ENCODE measurements at places on chromosomes 16 and 17. TPM values are rescaled to one million over a fixed set of nuclear protein-coding genes. Genes with fewer than 3 reads are reported as not detected.

DNA sequence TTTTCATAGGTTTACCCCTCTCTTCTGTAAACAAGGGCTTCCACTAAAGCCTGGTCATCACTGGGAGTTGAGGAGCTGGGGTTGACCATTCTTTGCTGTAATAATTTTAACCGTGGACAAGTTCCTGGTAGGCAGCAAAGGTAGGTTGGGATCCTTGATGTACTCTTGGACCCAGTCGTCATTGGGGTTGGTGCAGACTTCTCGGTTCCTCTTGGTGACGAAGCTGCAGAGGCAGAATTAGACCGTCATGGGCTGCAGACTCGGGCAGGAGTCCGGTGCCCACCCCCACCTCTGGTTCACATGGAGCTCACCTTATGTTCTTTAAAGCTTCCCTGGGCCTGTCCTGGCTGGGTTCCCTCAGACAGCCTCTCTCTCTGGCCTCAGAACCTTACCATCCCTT, 3.8 kb downstream of the CCL16 start:
- no peak overlapping the region for H3K4me3 ChIP-seq
- no peaks in the 10 kb centered on the region for H3K27me3 ChIP-seq
- H3K27ac ChIP-seq, result no peak overlapping the region
- DNase-seq, result no peak
- no peaks in the 10 kb centered on the region for H3K36me3 ChIP-seq
- no peaks in the 10 kb centered on the region for H3K4me1 ChIP-seq

DNA sequence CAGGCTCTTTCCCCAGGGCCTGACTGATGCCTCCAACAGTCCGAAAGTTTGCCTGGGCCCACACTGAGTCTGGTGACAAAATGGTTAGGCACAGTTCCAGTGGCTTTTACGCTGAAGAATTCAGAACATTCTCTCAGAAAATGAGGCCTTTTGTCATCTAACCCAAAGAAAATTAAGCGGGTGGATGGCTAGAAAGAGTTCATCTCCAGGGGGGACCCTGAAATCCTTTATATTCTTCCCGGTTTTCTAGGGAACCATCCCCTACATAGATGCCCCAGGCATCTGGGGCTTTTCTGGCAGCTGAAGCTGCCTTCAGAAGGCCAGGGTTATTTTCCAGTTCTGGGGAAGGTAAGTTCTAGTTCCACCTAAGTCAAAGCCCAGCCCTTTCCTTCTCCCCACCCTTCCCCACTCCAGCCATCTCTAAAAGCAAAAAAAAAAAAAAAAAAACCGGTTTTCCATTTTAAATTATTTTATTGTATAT, 2.2 kb downstream of the RASD1 start:
- H3K36me3 ChIP-seq, result no peaks in the 10 kb centered on the region
- H3K27me3 ChIP-seq, result peaks cover 7% of the 10 kb centered on the region
- no peak for DNase-seq
- no peak overlapping the region for H3K27ac ChIP-seq
- no peak overlapping the region for H3K4me3 ChIP-seq

DNA sequence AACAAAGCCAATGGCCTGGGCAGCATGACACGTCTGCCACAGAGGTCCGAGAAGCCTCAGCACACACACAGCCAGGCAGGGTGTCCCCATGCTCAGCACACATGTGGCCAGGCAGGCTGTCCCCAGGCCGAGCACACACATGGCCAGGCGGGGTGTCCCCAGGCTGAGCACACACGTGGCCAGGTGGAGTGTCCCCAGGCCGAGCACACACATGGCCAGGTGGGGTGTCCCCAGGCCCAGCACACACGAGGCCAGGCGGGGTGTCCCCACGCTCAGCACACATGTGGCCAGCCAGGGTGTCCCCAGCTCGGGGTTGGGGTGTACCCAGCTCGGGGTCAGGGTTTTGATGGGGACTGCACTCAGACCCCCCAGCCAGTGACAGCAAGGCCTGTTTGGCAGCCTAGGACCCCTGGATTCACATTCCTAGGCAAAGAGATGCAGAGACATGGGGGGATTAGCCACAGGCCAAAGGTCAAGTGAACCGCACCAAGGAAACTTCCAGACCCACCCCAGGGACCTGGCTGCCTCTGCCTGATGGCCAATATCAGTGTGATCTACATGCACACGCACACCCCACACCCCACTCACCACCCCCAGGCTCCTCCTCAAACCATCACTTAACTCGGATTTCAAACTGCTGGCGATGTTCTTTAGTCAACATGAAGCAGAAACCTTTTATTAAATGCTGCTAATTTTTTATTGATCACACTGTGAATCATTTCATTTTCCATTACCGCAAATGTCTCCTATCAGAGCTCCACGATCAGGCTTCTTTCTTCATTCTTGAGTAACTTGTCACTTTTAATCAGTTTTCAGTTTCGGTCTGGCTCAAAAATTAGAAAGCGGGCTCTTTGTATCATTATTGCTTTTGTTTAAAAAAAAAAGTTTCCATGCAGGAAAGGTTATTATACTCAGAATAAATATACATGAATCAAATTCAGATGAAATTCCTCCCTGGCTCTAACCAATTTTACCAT, 111.4 kb downstream of the ZNF423 start:
- H3K27me3 ChIP-seq, result no peaks in the 10 kb centered on the region
- no peaks in the 10 kb centered on the region for H3K4me1 ChIP-seq
- no peak overlapping the region for H3K27ac ChIP-seq
- no peaks in the 10 kb centered on the region for H3K36me3 ChIP-seq
- no peak for DNase-seq

DNA sequence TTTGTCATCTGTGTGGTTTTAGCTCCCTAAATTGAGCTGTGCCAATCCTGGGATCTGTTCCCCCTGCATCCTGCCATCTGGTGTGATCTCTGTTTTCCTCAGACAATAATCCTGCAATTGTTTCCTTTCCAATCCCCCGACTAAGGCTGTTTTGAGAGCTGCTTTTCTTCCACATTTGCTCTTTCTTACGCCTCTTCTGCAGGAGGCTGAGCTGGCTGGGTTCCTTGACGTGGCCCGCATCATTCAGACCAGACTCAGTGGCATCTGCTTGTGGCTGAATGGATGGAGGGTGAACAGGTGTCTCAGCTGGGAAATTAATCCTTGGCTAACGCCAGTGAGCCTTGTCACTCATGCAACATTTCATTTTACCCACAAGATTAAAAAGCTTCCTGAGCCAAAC, 9.8 kb upstream of the MED9 start:
- no peak overlapping the region for H3K4me3 ChIP-seq
- H3K27me3 ChIP-seq, result no peaks in the 10 kb centered on the region
- H3K4me1 ChIP-seq, result no peaks in the 10 kb centered on the region

GRCh38 chr17:44084131-44084538, 13.6 kb downstream of the G6PC3 start:
- DNase-seq, result peak; percentile 38
- H3K4me1 ChIP-seq, result peaks cover 22% of the 10 kb centered on the region
- no peaks in the 10 kb centered on the region for H3K27me3 ChIP-seq
- no peak overlapping the region for H3K4me3 ChIP-seq

DNA sequence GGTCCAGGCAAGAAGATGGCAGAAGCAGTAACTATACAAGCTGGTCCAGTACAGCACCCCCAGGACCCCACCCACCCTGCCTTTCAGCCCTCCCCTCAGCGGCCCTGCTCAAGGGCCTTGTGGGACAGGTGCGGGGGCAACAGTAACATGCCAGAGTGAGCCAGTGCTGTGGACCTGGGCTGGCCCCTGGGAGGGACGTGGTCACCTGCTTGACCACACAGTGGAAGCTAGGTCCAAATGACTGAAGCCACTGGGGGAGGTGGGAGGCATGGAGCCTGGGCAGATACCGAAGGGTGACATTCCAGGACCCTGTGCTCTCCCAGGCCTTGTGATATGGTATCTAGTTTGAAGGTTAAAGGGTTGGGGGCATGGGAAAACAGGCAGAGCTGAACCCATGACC, 17.3 kb downstream of the ATP6V0D1 start:
- no peak overlapping the region for H3K27ac ChIP-seq
- no peaks in the 10 kb centered on the region for H3K36me3 ChIP-seq
- peaks cover 22% of the 10 kb centered on the region for H3K4me1 ChIP-seq

DNA sequence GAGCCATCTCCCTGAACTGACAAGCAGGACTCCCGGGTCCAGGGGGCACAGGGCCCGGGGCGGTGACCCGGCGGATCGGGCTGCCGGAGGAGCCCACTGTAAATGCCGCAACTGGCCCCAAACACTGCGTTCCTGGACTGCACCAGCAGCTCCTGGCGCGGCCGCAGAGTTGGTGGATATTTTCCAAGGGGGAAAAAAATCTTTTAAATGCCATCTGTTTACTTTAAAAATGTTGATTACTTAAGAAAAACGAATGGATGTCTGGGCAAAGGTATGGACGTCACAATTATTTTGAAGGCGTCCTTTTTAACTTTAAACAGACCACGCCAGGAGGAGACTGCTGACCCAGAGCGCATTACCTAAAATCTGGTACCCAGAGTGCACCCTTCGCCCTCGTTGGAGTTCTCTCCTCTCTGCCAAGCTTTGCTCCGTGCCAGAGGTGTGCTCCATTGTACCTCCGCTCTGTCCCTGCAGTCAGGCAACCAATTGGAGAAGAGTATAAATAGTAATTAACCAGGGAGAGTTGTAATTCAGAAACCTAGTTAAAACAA, 3.4 kb downstream of the HS3ST3B1 start:
- H3K4me3 ChIP-seq, result peak overlapping the region; percentile 96
- no peak for DNase-seq

GRCh38 chr17:5672815-5673430, 88.6 kb upstream of the NLRP1 start:
- peaks cover 28% of the 10 kb centered on the region for H3K27me3 ChIP-seq
- no peak overlapping the region for H3K27ac ChIP-seq
- no peak overlapping the region for H3K4me3 ChIP-seq

ZPBP2 gene
- 0.36 TPM for total RNA-seq

ABCA10 gene
- 2.1 TPM for total RNA-seq

KRTAP4-3 gene
- not detected for total RNA-seq

DNA sequence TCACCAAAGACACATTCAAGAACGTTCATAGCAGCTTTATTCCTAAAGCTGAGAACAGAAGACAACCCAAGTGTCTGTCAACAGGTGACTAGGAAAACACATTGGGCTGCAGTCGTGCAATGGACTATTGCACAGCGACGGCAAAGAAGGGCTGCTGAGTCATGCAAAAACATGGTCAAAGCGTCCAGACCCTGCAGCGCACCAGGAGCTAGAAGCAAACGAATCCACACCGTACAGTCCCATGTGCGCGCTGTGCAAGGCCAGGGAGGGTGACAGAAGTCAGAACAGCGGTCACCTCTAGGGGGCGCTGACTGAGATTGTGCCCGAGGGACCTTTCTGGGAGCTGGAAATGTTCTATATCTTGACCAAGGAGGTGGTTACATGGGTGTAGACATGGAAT, 266.4 kb downstream of the MAF start:
- H3K27ac ChIP-seq, result no peak overlapping the region
- no peaks in the 10 kb centered on the region for H3K36me3 ChIP-seq
- no peak overlapping the region for H3K4me3 ChIP-seq
- H3K4me1 ChIP-seq, result peaks cover 7% of the 10 kb centered on the region
- peaks cover 28% of the 10 kb centered on the region for H3K27me3 ChIP-seq
- DNase-seq, result peak; percentile 18

DNA sequence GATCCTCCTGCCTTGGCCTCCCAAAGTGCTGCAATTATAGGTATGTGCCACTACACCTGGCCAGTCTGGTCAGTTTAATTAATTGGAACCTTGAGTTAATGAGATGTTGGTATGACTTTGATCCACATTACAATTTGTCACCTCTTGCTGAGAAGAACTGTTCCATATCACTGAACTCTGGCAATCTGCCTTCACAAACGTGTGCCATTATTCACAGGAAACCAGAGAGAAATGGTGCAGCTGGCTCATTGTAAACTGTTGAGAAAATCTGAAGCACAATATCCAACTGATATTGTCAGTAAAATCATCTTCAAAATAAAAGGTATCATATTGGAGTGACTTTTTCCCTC, 39.3 kb upstream of the YPEL2 start:
- no peak overlapping the region for H3K27ac ChIP-seq
- H3K27me3 ChIP-seq, result no peaks in the 10 kb centered on the region

GRCh38 chr16:49492896-49493626, 119.5 kb downstream of the C16orf78 start:
- no peaks in the 10 kb centered on the region for H3K27me3 ChIP-seq
- no peaks in the 10 kb centered on the region for H3K36me3 ChIP-seq
- H3K4me3 ChIP-seq, result no peak overlapping the region

ABCA5 gene
- 28.5 TPM for total RNA-seq

GRCh38 chr16:19114359-19115147, 789 bp downstream of the ITPRIPL2 start:
- peaks cover 29% of the 10 kb centered on the region for H3K4me1 ChIP-seq
- H3K27me3 ChIP-seq, result peaks cover 20% of the 10 kb centered on the region
- H3K27ac ChIP-seq, result no peak overlapping the region
- peak overlapping the region; percentile 75 for H3K4me3 ChIP-seq
- no peaks in the 10 kb centered on the region for H3K36me3 ChIP-seq

DNA sequence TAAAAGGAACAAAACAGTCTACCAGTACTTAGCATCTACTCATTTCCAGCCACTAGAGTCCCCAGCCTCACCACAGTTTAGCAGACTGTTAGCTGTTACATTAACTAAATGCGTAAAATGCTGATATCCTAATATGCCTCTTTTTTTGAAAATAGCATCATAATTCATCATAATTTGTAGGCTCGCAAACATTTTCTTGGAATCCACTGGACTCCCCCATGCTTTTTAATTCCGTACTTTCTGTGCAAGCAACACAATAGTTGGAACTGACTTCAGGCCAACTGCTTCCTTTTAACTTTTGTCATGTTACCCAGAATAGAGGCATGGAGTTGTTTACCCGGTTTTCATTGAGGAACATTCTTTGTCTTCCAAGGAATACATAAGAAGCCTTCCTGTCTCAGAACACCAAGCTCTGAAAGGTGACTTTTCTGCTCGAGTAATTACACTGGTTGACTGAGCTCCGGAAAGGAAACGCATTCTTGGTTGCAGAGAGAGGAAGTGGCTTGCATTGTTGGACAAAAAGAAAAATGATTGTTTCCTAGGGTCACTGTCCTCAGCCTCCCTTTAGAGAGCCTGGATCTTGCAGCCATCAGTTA, 30.9 kb upstream of the SEC14L1 start:
- peak overlapping the region; percentile 45 for H3K27ac ChIP-seq
- no peaks in the 10 kb centered on the region for H3K27me3 ChIP-seq
- peaks cover 35% of the 10 kb centered on the region for H3K4me1 ChIP-seq
- no peaks in the 10 kb centered on the region for H3K36me3 ChIP-seq
- DNase-seq, result no peak

GRCh38 chr16:75620326-75621169, 2.5 kb downstream of the ADAT1 start:
- peak overlapping the region; percentile 68 for H3K4me3 ChIP-seq
- peak overlapping the region; percentile 47 for H3K27ac ChIP-seq
- peak; percentile 35 for DNase-seq
- H3K27me3 ChIP-seq, result no peaks in the 10 kb centered on the region
- H3K36me3 ChIP-seq, result peaks cover 4% of the 10 kb centered on the region

GRCh38 chr16:48123104-48123788, 32.5 kb downstream of the ABCC12 start:
- peaks cover 28% of the 10 kb centered on the region for H3K4me1 ChIP-seq
- peaks cover 1% of the 10 kb centered on the region for H3K36me3 ChIP-seq
- H3K4me3 ChIP-seq, result no peak overlapping the region
- peak; percentile 57 for DNase-seq
